Activated T-helper 2 cell treated with anti-CD3 and anti-CD28 coated beads, Interferon-gamma antibody, Interleukin-2, Interleukin-4, amounts not matched to agents 10 μg/mL and 5 μg/mL and 100 μg/mL, durations not matched to agents 14 hours and 24 hours and 36 hours (primary cell): ENCODE measurements at places on chromosomes 2 and 18. TPM values are rescaled to one million over a fixed set of nuclear protein-coding genes. Genes with fewer than 3 reads are reported as not detected.

The IL1B gene
- not detected in 2 replicates for total RNA-seq

The DUSP2 gene
- total RNA-seq = 238 and 260 TPM in 2 replicates

The CCL20 gene
- 1.4 and 2.0 TPM in 2 replicates for total RNA-seq

DNA sequence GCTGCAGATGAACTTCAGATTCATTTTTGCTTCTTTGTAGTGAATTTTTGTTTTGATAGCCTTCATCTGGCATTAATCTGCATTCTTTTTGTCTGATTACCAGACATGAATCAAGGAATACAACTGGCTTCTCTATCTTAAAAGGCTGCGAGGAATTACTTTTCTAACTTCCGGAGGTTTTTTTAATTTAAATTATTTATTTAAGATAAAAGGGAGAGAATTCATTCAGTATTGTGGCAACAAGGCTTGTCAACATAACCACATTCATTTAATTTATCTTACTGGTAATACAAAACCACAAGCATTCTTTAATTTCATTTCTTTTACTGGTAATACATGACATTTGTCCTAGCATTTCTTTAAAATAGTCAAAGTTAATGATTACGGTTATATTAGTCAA lies 36.0 kb downstream of the CSRNP3 start:
- no peak overlapping the region for H3K27ac ChIP-seq
- no peak overlapping the region for H3K4me3 ChIP-seq
- H3K4me1 ChIP-seq = no peaks in the 10 kb centered on the region
- no peaks in the 10 kb centered on the region for H3K27me3 ChIP-seq

DNA sequence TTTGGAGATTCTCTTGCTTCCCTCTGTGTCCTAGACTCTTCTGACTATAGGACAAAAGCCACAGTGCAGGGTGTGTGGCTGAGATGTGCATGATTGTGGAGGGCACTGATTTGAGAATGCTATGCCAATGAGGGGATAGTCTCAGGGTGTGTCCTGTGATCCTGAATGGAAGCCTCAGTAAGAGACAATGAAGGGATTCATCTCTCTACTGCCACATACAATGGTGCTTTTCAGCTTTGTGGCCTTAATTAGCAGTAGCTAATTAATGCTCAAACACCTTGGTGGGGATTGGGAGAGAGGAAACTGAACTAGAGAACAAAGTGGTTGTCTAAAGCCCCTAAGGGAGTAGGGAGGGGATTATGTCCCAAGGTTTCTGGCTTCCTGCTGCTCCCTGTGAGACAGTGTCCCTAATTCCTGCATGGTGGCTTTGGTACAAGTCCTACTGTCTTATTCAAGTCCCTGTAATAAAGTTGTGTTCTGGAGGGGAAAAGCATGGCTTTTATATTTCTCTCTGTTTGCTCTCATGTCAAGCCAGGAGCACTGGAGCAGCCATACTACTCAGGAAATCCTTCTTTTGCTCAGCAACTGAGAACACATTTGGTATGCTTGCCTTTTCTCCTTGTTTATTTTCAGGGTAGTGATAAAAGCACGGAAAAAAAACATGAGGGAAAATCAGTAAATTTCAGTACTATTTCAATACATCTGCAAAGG lies 415.2 kb upstream of the TCF4 start:
- H3K4me1 ChIP-seq = no peaks in the 10 kb centered on the region
- no peak overlapping the region for H3K27ac ChIP-seq
- DNase-seq = no peak
- no peaks in the 10 kb centered on the region for H3K36me3 ChIP-seq

DNA sequence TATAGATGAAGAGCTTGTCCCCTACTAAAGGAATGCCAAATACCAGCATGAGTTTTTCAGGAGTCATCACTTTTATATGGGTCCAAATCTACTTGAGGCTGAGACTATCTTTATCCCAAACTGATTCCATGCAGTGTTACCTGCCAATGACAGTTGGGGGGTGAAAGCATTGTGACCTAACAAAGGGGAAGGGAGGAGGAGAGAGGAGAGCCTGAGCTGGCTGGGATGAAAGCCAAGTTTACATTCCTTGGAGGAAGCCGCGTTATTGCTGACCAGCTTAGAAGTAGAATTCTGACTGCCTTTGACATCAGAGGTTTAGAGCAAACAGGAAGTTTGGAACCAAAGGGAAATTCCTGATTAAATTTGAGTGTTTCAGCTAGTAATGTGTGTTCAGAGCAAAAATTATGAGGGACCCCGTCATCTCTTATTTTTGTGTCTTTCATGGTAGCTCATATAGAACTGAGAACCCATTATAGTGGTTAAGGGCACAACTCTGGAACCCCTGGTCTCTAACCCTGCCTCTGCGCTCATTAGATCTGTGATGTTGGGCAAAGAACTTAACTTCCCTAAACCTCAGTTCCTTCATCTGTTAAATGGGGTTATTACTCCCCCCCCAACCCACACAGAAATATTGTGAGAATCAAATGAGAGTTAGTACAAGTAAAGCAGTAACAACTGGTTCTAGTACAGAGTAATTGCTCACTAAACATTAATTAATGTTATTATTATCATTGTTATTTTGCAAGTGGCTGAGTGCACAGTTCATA lies 199.3 kb upstream of the EPAS1 start:
- no peak overlapping the region for H3K27ac ChIP-seq
- DNase-seq = no peak
- H3K36me3 ChIP-seq = peaks cover 13% of the 10 kb centered on the region
- H3K4me3 ChIP-seq = no peak overlapping the region

DNA sequence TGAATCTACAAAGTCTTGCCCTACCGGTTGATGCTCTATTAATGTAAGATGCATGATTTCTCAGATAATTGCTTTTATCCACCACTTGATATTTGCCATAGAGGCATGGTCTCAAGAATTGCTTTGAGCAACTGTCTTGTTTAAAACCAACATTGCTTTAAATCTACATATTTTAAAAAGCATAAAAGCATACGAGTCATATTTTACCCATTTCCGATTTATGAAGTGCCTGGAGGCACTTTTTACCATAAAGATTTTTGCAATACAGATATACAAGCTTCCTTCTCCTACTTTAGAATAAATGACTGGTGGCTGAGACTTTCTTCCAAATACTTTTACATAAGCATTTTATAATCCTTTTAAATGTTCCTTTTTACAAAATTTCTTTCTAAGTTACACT lies 517.6 kb downstream of the TXNL1 start:
- no peaks in the 10 kb centered on the region for H3K36me3 ChIP-seq
- no peak overlapping the region for H3K4me3 ChIP-seq
- no peak for DNase-seq
- H3K27me3 ChIP-seq = peaks cover 9% of the 10 kb centered on the region

GRCh38 chr18:27606741-27607140 lies 421.6 kb upstream of the CHST9 start:
- DNase-seq = no peak
- no peak overlapping the region for H3K27ac ChIP-seq
- H3K4me1 ChIP-seq = no peaks in the 10 kb centered on the region
- no peaks in the 10 kb centered on the region for H3K27me3 ChIP-seq
- no peak overlapping the region for H3K4me3 ChIP-seq

GRCh38 chr2:78351208-78351607 lies 674.3 kb upstream of the REG3G start:
- no peak overlapping the region for H3K4me3 ChIP-seq
- H3K36me3 ChIP-seq = no peaks in the 10 kb centered on the region
- H3K27ac ChIP-seq = no peak overlapping the region
- no peaks in the 10 kb centered on the region for H3K4me1 ChIP-seq
- no peak for DNase-seq

DNA sequence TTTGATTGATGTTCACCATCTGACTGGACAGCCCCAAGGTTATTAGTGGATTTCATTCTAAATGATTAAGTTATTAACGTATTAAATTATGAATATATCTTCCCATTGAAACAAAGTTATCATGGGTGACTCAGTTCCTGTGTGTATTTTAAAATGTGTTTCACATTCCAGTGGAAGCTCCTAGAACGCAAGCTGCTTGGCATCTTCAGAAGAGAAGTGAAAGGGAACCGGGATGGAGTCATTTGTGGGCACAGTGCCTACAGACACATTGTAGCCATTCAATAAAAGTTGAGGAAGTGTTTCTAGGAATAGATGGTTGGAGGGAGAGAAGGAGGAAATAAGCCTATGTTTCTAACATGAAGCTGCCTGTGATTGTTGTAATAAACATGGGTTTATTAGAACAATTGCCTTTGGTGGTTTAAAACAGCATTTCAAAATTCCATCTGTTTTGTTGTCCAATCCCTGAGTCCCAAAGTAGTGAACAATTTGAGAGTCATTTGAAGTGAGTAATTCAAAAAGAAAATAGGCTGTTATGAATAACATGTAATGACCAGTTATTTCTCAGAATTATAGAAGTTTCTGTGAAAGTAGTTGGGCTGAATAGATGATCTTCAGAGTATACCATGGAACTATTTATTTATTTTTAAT lies 143.5 kb downstream of the PKP4 start:
- no peak overlapping the region for H3K27ac ChIP-seq
- no peak overlapping the region for H3K4me3 ChIP-seq
- no peaks in the 10 kb centered on the region for H3K27me3 ChIP-seq
- DNase-seq = no peak
- H3K4me1 ChIP-seq = peaks cover 1% of the 10 kb centered on the region

- H3K4me3 ChIP-seq = no peak overlapping the region
- DNase-seq = no peak
- H3K36me3 ChIP-seq = no peaks in the 10 kb centered on the region
- H3K27me3 ChIP-seq = no peaks in the 10 kb centered on the region
- H3K4me1 ChIP-seq = no peaks in the 10 kb centered on the region
Measured at GRCh38 chr2:234986876-234987720, 35.3 kb downstream of the SH3BP4 start.

DNA sequence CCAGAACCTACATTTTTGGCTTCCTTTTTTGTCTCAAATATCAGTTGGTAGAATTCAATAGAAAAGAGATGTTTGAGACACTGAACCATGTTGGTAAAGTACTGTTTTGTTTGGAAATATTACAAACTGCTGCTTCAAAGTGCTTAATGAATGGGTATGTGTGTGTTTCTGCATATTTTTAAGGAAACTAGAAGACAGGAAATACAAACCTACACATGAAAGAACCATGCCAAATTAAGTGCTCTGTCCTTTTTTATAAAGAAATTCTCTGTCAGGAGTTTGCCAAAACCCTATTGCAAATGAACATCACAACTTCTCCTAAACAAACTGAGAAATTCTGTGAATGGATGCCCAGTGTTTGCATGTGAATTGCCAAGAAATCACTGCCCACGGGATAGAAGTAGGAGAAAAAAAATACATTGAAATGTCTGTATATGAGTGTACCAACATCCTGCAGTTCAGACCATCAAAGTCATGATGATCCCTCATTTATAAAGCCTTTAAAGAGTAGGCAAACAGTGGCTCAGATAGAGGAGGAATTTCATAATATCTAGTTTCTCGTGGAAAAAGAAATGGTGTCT lies 69.6 kb upstream of the RND3 start:
- H3K4me1 ChIP-seq = no peaks in the 10 kb centered on the region
- H3K27me3 ChIP-seq = no peaks in the 10 kb centered on the region
- no peaks in the 10 kb centered on the region for H3K36me3 ChIP-seq
- H3K4me3 ChIP-seq = no peak overlapping the region

GRCh38 chr18:34787931-34788532 lies 77.9 kb downstream of the DTNA start:
- H3K27ac ChIP-seq = no peak overlapping the region
- H3K4me1 ChIP-seq = peaks cover 3% of the 10 kb centered on the region
- DNase-seq = no peak
- H3K36me3 ChIP-seq = no peaks in the 10 kb centered on the region
- peaks cover 9% of the 10 kb centered on the region for H3K27me3 ChIP-seq

GRCh38 chr18:21496277-21496835 lies 104.1 kb downstream of the ESCO1 start:
- H3K4me1 ChIP-seq = no peaks in the 10 kb centered on the region
- H3K36me3 ChIP-seq = no peaks in the 10 kb centered on the region
- no peak overlapping the region for H3K27ac ChIP-seq
- no peak overlapping the region for H3K4me3 ChIP-seq

GRCh38 chr2:160816916-160817499 lies 323.4 kb upstream of the RBMS1 start:
- no peak overlapping the region for H3K4me3 ChIP-seq
- no peak overlapping the region for H3K27ac ChIP-seq
- no peaks in the 10 kb centered on the region for H3K36me3 ChIP-seq
- H3K4me1 ChIP-seq = no peaks in the 10 kb centered on the region
- no peak for DNase-seq

DNA sequence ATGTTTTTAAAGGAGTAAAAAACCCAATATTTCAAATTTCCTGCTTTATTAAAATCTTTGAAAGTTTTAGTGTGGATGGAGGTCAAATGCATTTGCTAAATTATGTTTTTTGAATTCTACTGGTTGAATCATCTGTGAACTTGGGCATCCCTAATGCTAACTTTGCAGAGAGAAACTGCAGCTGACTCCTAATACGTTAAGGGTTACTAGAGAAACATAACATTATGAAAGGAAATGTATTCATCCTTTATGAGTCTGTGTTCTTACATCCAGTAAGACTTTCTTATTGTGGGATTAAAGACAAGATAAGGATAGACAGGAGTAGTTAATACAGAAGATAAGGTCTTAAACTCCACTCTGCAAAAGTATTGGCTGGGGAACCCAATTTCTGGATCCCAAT lies 140.6 kb downstream of the FAM124B start:
- H3K4me1 ChIP-seq = no peaks in the 10 kb centered on the region
- no peaks in the 10 kb centered on the region for H3K36me3 ChIP-seq
- H3K27ac ChIP-seq = no peak overlapping the region
- H3K27me3 ChIP-seq = peaks cover 17% of the 10 kb centered on the region
- DNase-seq = no peak

DNA sequence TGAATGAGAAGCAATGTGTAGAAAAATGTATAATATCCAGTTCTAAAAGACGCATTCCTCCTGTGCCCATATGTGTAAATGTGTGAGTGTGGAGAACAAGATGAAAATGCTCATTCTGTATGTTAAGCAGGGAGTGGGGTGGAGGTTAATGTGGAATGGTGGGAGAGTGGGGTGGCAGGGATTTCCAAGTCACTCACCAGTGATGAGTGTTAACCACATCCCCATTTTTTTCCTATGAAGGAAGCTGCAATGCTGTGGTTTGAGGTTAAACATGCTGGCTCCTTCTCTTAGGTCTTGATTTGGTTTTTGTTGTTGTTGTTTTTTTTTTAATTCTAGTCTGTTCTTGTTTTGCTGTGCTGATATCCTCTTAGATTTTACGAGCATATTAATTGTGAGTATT lies 169.4 kb downstream of the NEDD4L start:
- peaks cover 29% of the 10 kb centered on the region for H3K27me3 ChIP-seq
- H3K4me1 ChIP-seq = peaks cover 12% of the 10 kb centered on the region
- no peak for DNase-seq
- no peaks in the 10 kb centered on the region for H3K36me3 ChIP-seq
- H3K4me3 ChIP-seq = no peak overlapping the region

GRCh38 chr18:49446481-49446880 lies 14.0 kb downstream of the DYM start:
- no peaks in the 10 kb centered on the region for H3K27me3 ChIP-seq
- H3K27ac ChIP-seq = no peak overlapping the region
- no peak overlapping the region for H3K4me3 ChIP-seq
- DNase-seq = no peak
- peaks cover 11% of the 10 kb centered on the region for H3K4me1 ChIP-seq

GRCh38 chr2:174963437-174964400 lies 41.5 kb downstream of the CHN1 start:
- H3K27ac ChIP-seq = no peak overlapping the region
- H3K4me3 ChIP-seq = no peak overlapping the region
- H3K36me3 ChIP-seq = no peaks in the 10 kb centered on the region
- H3K27me3 ChIP-seq = peaks cover 2% of the 10 kb centered on the region

GRCh38 chr2:138476940-138477339 lies 24.6 kb upstream of the SPOPL start:
- no peak overlapping the region for H3K4me3 ChIP-seq
- no peak for DNase-seq
- H3K27me3 ChIP-seq = peaks cover 2% of the 10 kb centered on the region
- H3K27ac ChIP-seq = no peak overlapping the region
- H3K4me1 ChIP-seq = no peaks in the 10 kb centered on the region
